ENCODE measurements at places on chromosomes 5 and 9.

- DNase-seq = peak; percentile 59
- peaks cover 1% of the 10 kb centered on the region for H3K36me3 ChIP-seq
- peaks cover 36% of the 10 kb centered on the region for H3K27me3 ChIP-seq
Measured at GRCh38 chr5:177086654-177087397, at the start of gene FGFR4. TSS of gene FGFR4 (plus strand) at chr5:177086915. CDS start at chr5:177089603, 2,688 bp downstream.

GRCh38 chr5:5304361-5305020 is 118.0 kb upstream of the ICE1 start:
- no peaks in the 10 kb centered on the region for H3K27me3 ChIP-seq
- no peak overlapping the region for H3K4me3 ChIP-seq
- no peak for DNase-seq
- no peaks in the 10 kb centered on the region for H3K4me1 ChIP-seq

DNA sequence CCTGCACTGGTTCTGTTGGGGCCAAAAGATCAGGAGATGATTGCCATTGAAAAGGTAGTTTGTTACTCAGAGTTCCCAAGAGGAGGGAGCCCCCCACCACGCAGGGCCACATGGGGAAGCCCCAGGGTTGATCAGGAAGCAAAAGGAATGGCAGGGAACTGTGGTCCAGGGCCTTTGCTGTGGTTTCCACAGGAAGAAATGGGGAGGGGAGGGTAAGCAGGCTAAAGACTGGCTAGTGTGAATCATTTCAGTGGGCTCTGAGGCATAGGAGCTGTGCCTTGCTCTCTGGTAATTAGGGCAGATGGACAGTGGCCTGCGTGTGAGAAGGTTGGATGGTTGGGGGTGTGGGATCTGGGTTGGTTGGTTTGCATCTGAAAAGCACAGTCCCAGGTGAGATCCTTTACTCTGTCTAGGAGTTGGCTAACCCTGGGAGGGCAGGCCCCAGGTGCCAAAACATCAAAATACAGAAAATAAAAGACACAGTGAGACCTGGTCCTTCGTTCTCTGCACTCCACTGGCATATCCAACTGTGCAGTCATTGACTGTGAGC is 66.1 kb downstream of the PTPDC1 start:
- peaks cover 14% of the 10 kb centered on the region for H3K4me1 ChIP-seq
- no peak overlapping the region for H3K27ac ChIP-seq
- H3K36me3 ChIP-seq = peaks cover 8% of the 10 kb centered on the region
- peaks cover 2% of the 10 kb centered on the region for H3K27me3 ChIP-seq

DNA sequence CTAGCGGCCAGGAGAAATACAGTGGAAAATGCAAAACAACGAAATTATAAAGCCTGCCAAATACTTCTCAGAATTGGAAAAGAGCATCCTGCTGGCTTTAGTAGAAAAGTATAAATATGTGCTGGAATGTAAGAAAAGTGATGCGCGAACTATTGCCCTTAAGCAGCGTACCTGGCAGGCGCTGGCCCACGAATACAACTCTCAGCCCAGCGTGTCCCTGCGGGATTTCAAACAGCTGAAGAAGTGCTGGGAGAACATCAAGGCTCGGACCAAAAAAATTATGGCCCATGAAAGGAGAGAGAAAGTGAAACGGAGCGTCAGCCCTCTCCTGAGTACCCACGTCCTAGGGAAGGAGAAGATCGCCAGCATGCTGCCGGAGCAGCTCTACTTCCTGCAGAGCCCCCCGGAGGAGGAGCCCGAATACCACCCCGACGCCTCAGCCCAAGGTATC is 15.0 kb downstream of the MSANTD3 start:
- no peaks in the 10 kb centered on the region for H3K36me3 ChIP-seq
- no peak overlapping the region for H3K27ac ChIP-seq
- H3K4me3 ChIP-seq = no peak overlapping the region
- H3K4me1 ChIP-seq = no peaks in the 10 kb centered on the region
- no peak for DNase-seq

DNA sequence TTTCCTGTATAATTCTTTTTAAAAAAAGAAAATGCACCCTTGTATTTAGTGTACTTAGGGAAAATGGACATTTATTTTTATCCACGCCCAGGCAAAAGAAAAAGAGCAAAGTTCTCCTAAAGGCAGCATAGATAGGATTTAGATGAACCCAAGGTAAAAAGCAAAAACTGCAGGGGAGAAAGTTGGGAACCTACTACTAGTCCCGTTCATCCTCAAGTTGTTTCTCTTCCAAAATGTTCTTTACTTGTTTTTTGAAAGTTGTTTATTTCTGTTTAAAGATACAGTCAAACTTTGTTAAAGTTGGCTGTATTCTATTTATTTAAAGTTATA is 9.8 kb downstream of the RUSC2 start:
- H3K4me1 ChIP-seq = peaks cover 19% of the 10 kb centered on the region
- DNase-seq = no peak
- H3K4me3 ChIP-seq = no peak overlapping the region
- H3K36me3 ChIP-seq = peaks cover 3% of the 10 kb centered on the region
- H3K27ac ChIP-seq = no peak overlapping the region

- peaks cover 2% of the 10 kb centered on the region for H3K4me1 ChIP-seq
- H3K4me3 ChIP-seq = no peak overlapping the region
- DNase-seq = no peak
Measured at GRCh38 chr9:96719921-96720320, 58.0 kb downstream of the ZNF510 start.

GRCh38 chr5:7398596-7399280 is 2.8 kb downstream of the ADCY2 start:
- DNase-seq = no peak
- no peaks in the 10 kb centered on the region for H3K36me3 ChIP-seq
- no peak overlapping the region for H3K27ac ChIP-seq
- H3K4me3 ChIP-seq = no peak overlapping the region

GRCh38 chr5:54263447-54263846 is 46.9 kb downstream of the ARL15 start:
- H3K36me3 ChIP-seq = no peaks in the 10 kb centered on the region
- no peak overlapping the region for H3K27ac ChIP-seq
- no peak for DNase-seq

- no peak for DNase-seq
- no peaks in the 10 kb centered on the region for H3K4me1 ChIP-seq
- no peak overlapping the region for H3K4me3 ChIP-seq
- no peak overlapping the region for H3K27ac ChIP-seq
- no peaks in the 10 kb centered on the region for H3K36me3 ChIP-seq
Measured at GRCh38 chr5:10295619-10296326, 11.9 kb downstream of the CMBL start.

DNA sequence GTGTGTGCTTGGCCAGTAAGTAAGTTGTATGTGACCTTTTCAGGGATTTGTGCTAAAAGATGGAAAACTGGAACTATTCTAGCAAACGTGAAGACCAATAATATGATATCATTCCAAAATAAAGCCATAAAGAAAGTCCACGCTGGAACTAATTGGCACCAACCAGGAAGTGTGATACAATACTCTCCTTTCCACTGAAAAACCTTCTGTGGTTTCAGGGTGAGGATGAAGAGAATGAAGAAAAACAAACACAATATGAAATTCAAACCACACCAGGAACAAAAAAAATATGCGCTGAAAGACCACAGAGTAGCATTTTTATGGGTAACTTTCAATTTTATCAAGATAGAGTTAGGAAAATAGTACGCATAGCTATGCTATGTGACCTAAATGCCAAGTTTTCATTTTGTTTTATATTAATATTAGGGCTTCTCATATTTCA is 105.8 kb downstream of the EFNA5 start:
- H3K27me3 ChIP-seq = peaks cover 11% of the 10 kb centered on the region
- no peak overlapping the region for H3K4me3 ChIP-seq
- H3K27ac ChIP-seq = no peak overlapping the region

DNA sequence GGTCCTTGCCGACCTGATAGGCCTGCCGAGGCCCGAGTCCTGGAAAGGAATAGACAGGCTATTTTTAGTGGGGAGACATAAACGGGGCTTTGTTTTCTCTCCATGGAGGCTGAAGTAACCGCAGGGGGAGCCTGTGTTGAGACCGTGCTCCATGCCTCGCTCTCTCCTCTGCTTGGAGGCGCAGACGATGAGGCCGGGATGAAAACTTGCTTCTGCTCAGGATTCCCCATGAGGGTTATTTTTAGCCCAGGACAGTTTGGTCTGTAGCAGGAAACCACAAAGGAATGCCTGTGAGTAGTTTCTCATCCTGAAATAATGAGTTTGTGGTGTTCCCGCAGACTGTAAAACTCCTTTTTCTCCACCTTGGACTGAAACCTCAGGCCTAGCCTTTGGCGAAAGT is 81.9 kb upstream of the RARS1 start:
- H3K4me3 ChIP-seq = no peak overlapping the region
- H3K27me3 ChIP-seq = peaks cover 16% of the 10 kb centered on the region
- H3K27ac ChIP-seq = no peak overlapping the region
- DNase-seq = no peak

GRCh38 chr5:83517072-83517687 is 45.6 kb downstream of the VCAN start:
- H3K36me3 ChIP-seq = no peaks in the 10 kb centered on the region
- H3K4me1 ChIP-seq = no peaks in the 10 kb centered on the region
- no peak for DNase-seq
- peaks cover 14% of the 10 kb centered on the region for H3K27me3 ChIP-seq
- H3K27ac ChIP-seq = no peak overlapping the region

DNA sequence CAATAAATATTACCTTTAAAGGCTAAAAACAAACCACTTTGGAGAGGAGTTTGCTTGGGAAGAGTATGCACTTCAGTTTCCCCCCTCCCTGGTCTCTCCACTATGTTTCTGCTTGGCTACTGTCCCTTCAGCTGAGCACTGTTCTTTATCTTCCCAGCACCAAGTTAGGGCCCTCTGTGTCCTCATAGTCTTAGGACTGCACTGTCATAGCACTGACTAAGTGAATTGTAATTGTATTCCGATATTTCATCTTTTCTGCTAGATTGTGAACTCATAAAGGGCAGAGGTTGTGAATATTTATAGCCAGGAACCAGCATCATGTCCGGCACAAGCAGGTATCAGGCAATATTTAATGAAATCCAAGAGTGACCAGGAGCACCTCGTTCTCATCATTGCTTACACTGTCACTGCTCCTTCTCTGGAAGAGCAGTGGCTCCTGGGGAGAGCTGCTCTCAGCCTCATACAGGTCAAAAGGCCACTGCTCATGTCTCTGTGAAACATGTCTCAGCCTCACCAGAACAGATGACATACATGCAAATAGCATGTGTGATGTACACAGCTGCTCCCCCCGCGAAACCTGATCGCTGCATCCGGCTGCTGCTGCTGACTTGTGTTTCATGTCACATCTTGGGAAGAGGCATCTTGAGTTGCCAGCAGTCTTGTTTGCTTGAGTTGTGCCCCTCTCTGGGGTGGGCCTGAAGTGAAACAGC is 279.7 kb upstream of the MSX2 start:
- no peak overlapping the region for H3K4me3 ChIP-seq
- H3K36me3 ChIP-seq = no peaks in the 10 kb centered on the region
- DNase-seq = no peak
- H3K4me1 ChIP-seq = no peaks in the 10 kb centered on the region

- H3K4me3 ChIP-seq = no peak overlapping the region
- no peak overlapping the region for H3K27ac ChIP-seq
- peaks cover 22% of the 10 kb centered on the region for H3K27me3 ChIP-seq
- H3K36me3 ChIP-seq = no peaks in the 10 kb centered on the region
- DNase-seq = no peak
- no peaks in the 10 kb centered on the region for H3K4me1 ChIP-seq
Measured at GRCh38 chr9:91991721-91992341, 41.8 kb upstream of the ROR2 start.

GRCh38 chr5:151270599-151270998 is 17.6 kb downstream of the GM2A start:
- no peaks in the 10 kb centered on the region for H3K4me1 ChIP-seq
- H3K27ac ChIP-seq = no peak overlapping the region
- H3K27me3 ChIP-seq = no peaks in the 10 kb centered on the region
- DNase-seq = no peak
- peaks cover 22% of the 10 kb centered on the region for H3K36me3 ChIP-seq

- H3K36me3 ChIP-seq = no peaks in the 10 kb centered on the region
- H3K4me1 ChIP-seq = no peaks in the 10 kb centered on the region
- H3K4me3 ChIP-seq = no peak overlapping the region
- DNase-seq = no peak
- H3K27me3 ChIP-seq = peaks cover 25% of the 10 kb centered on the region
Measured at GRCh38 chr9:109156708-109157107, 10.3 kb downstream of the FRRS1L start.

DNA sequence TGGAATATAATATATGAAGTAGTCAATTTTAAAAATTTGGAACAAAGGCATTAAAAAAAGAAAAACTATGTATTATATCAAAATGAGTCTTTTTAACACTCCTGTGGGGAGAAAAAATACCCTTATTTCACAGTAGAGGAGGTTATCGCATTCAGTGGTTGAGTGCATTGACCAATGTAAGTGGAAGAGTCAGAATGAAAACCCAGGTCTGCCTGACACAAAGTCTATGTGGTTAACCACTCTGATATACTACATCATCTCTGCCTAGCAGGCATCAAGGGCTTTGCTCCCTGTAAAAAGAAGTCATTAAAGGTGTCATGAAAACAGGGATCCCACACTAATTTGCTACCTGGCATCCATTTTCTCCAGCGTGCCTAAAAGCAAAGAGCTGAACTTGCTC is 417.2 kb upstream of the C9orf72 start:
- H3K4me1 ChIP-seq = no peaks in the 10 kb centered on the region
- no peak for DNase-seq
- no peaks in the 10 kb centered on the region for H3K36me3 ChIP-seq

DNA sequence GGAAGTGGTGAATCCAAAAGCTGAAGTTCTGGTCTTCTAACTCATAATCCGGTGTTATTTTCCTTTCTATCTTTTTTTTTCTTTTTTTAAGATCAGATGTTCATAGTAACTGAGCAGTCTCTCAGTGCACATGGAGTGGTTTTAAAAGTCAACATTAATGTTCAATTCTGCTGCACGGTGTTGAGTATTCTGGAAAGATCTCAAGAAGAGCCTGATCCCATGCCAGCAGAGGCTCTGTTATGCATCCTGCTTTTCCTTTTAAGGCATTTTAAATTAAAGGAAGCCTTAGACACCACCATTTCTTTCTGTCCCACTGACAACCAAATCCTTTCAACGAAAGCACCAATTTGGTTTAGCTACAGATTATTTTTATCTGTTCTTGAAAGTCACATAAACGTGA is 33.4 kb downstream of the SEMA5A start:
- H3K36me3 ChIP-seq = no peaks in the 10 kb centered on the region
- no peak overlapping the region for H3K4me3 ChIP-seq
- no peaks in the 10 kb centered on the region for H3K4me1 ChIP-seq
- H3K27ac ChIP-seq = no peak overlapping the region

GRCh38 chr5:114857941-114858551 is 311.7 kb downstream of the TRIM36 start:
- DNase-seq = no peak
- H3K4me1 ChIP-seq = peaks cover 2% of the 10 kb centered on the region

DNA sequence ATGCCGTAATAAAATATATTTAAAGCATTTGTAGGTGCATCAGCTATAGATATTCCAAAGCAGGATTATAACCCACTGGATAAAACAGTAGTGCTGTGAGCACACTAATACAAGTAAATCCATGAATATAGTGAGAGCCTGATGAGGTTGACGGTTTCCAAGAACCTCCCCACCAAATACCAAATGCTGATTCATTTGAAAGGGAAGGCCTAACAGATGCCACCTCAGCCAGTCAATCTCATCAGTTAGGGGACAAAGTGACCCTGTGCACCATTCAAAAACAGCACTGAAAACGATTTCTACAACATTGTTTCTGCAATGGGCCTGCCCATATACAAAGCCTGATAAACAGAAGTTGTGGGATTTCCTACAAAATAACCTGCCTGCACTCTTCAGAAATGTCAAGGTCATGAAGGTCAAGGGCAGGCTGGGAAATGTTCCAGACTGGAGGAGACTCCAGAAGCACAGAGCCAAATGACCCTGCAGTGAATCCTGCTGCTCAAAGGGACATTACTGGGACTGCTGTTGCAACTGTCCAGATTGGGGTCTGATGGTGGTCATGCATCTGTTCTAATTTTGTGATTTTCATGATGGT is 69.6 kb downstream of the ROR2 start:
- H3K4me1 ChIP-seq = no peaks in the 10 kb centered on the region
- H3K27ac ChIP-seq = no peak overlapping the region
- no peaks in the 10 kb centered on the region for H3K36me3 ChIP-seq
- H3K4me3 ChIP-seq = no peak overlapping the region
